ENCODE measurements at places on chromosomes 5 and 9. TPM values are rescaled to one million over a fixed set of nuclear protein-coding genes. Genes with fewer than 3 reads are reported as not detected.
A peak's percentile ranks its signal among the peaks of the same experiment; 100 is the strongest.

The PDCD1LG2 gene
- 0.57 TPM for total RNA-seq

DNA sequence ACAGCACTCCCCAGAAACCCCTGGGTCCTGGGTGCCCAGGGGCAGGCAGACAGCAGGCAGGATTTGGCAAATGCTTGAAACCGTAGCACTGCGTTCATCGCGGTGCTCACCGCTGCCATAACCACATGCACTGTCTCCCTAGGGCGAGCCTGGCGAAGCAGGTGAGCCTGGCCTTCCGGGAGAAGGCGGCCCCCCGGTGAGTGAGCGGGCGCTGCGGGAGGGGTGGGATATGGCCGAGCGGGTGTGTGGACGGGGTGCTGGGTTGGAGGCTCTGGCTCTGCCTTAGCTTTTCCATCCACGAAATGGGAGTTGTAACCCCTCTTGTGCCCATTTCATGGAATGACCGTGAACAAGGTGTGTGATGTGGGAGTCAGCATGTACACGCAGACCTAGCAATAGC, 66.8 kb upstream of the FCN2 start:
- DNase-seq, result no peak
- H3K36me3 ChIP-seq, result peaks cover 4% of the 10 kb centered on the region
- H3K27ac ChIP-seq, result no peak overlapping the region
- H3K27me3 ChIP-seq, result no peaks in the 10 kb centered on the region

- no peak overlapping the region for H3K27ac ChIP-seq
- H3K36me3 ChIP-seq, result no peaks in the 10 kb centered on the region
- no peak overlapping the region for H3K4me3 ChIP-seq
- no peak for DNase-seq
- peaks cover 3% of the 10 kb centered on the region for H3K27me3 ChIP-seq
- no peaks in the 10 kb centered on the region for H3K4me1 ChIP-seq
Measured at GRCh38 chr5:173547579-173547978, 68.9 kb downstream of the BOD1 start.

GRCh38 chr5:106827061-106827460, 843.7 kb downstream of the EFNA5 start:
- no peaks in the 10 kb centered on the region for H3K4me1 ChIP-seq

The VCAN gene
- 159 TPM for total RNA-seq

DNA sequence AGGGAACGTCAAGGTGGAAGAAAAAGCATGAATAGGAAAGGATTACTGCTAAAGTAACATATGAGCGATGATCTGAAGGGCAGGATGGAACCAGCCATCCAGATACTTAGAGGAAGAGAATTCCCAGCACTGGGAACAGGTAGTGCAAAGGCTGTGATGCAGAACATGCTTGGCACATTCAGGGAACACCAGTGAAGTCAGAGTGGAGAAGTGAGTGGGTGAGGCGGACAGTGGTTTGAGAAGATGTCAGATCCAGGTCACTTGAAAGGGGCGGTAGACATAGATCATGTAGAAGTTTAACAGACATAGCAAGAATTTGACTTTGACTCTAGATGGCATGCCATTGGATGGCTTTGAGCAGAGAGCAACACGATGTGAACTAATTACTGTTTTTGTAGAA, 374.2 kb downstream of the PDE4D start:
- H3K4me3 ChIP-seq, result no peak overlapping the region
- no peaks in the 10 kb centered on the region for H3K36me3 ChIP-seq
- no peaks in the 10 kb centered on the region for H3K4me1 ChIP-seq
- H3K27ac ChIP-seq, result no peak overlapping the region
- H3K27me3 ChIP-seq, result no peaks in the 10 kb centered on the region
- no peak for DNase-seq

The CYLC2 gene
- total RNA-seq, result not detected

DNA sequence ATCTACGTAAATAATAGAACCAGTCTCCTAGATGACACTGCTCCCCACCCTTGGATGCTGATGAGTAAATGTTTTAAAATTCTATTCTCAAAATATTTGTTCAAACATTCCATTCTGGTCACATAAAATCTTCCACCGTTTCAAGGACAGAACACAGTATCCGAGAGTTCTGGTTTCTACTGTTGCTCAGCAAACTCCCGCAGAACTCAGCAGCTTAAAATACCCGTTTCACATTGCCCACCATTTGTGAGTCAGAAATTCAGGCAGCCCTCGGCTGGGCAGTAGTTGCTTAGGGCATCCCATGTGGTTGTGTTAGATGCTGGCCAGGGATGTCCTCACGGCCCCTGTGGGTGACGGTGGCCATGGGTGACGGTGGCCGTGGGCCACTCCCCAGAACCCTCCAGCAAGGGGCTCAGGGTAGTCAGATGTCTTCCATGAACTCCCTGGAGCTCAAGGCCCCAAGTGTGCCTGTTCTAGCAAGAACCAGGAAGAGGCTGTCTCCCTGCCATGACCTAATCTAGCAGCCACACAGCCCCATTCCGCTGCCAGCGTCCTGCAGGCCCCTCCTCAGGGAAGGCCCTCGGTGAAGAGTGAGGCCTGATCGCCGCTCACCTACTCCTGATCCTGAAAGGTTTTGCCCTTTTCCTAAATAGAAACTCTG, 17.4 kb downstream of the MGAT1 start:
- H3K36me3 ChIP-seq, result no peaks in the 10 kb centered on the region
- H3K4me1 ChIP-seq, result peaks cover 27% of the 10 kb centered on the region
- H3K27me3 ChIP-seq, result no peaks in the 10 kb centered on the region
- H3K27ac ChIP-seq, result peak overlapping the region; percentile 93
- no peak overlapping the region for H3K4me3 ChIP-seq

GRCh38 chr9:90308691-90309090, 333.9 kb downstream of the DIRAS2 start:
- H3K27me3 ChIP-seq, result no peaks in the 10 kb centered on the region
- no peaks in the 10 kb centered on the region for H3K36me3 ChIP-seq
- no peaks in the 10 kb centered on the region for H3K4me1 ChIP-seq
- DNase-seq, result no peak
- no peak overlapping the region for H3K27ac ChIP-seq

The FASTKD3 gene
- total RNA-seq, result 22.8 TPM

- DNase-seq, result no peak
- H3K27me3 ChIP-seq, result no peaks in the 10 kb centered on the region
- H3K36me3 ChIP-seq, result no peaks in the 10 kb centered on the region
- no peak overlapping the region for H3K4me3 ChIP-seq
- H3K27ac ChIP-seq, result no peak overlapping the region
Measured at GRCh38 chr5:105740242-105740641, 1930.5 kb downstream of the EFNA5 start.

DNA sequence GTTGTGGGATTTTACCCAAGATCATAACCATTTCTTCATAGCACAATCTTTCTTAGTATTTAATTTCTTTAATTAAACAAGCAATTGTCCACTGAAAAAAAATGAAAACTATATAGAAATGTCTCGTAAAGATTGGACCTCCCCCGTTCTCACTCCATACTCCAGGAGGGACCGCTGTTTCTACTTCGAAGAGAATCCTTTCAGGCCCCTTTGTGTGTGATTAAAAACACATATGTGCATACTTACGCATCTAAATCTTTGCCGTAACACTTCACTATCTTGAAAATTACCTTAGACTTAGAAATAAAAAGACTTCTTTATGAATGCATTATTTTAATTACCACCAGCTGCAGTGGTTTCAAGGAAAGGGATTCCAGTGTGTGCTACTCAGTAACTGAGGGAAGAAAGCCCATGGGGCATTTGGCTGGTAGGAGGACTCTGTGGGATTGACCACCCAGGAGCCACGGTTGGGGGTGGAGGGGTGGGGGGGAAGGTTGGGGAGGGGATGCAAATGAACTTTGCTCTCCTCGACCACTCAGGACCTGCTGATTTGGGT, 209.1 kb downstream of the FAM114A2 start:
- no peak overlapping the region for H3K4me3 ChIP-seq
- H3K4me1 ChIP-seq, result no peaks in the 10 kb centered on the region
- no peaks in the 10 kb centered on the region for H3K27me3 ChIP-seq
- H3K27ac ChIP-seq, result no peak overlapping the region
